ENCODE measurements at places on chromosomes 5 and 9.

DNA sequence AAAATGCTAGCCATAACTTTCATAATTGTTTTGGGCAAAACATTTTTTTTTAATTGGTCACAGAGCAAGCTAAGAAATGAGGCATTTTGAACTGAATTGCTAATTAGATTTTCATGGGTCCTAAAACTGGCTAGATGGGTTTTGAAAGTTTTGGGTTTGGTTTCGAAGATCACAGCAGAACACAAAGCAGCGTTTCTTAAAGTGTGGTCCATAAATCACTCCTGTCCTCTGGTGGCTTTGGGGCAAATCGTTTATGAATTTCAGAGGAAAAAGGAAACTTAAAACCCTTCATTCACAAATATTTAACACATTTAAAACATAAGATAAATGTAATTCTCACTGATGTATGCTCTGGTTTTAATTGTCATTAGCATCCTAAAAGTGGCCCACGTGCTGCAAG lies 503.7 kb downstream of the SPATA31D1 start:
- DNase-seq, result no peak

GRCh38 chr9:34517185-34517584 lies 5.6 kb downstream of the ENHO start:
- no peak for DNase-seq

DNA sequence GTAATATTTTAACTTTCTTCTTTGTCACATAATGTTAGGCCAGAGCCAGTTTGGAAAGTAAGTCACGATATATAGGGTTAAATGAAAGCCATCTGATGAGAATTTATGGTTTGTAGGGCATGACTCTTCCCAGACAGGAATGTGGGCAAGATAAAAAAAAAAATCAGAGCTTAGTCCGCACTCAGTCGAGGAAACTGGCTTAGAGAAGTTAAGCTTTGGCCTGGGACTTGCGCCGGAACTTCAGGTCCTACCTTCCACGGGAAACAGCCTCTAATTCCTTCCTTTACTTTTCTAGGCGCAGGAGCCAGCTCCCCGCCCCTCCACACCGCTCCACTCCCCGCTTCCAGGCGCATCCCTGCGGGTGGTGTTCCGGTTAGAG lies 475 bp downstream of the DDX31 start:
- DNase-seq, result no peak

GRCh38 chr9:93320591-93321219 lies 130.8 kb upstream of the FAM120A start:
- DNase-seq, result no peak

DNA sequence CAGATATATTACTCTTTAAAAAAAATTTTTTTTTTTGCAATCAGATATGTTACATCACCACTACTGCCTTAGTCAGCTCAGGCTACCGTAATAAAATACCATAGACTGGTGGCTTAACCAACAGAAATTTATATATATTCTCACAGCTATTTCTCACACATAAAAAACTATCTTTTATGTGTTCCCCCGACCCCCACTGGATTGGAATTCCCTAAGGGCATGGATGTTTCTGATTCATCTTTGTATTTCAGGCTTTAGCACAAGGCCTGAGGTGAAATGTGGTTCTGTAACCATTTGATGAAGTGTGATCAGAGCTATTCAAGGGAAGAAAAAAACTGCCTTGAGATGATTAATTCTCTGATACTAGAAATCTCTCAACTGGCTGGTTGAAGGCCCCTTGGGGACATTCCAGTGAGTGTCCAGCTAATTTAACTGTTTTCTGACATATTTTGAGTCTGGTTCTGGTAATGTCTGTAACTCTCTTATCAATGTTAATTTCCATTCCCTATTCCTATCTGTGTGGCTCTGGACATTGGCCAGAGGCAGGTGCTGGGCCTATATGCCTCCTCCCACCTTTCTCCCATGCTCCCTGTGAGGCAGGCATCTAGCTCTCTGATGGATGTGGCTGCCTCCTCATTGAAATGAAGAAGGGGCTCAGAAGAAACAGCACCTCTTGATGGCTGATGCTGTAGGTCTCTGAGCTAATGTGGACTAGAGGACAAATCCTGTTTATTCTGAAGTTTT lies 2.5 kb downstream of the CD14 start:
- DNase-seq, result no peak

Measured in cortex of kidney (tissue), 1 donor.